ENCODE measurements at places on chromosomes 1 and 21.

DNA sequence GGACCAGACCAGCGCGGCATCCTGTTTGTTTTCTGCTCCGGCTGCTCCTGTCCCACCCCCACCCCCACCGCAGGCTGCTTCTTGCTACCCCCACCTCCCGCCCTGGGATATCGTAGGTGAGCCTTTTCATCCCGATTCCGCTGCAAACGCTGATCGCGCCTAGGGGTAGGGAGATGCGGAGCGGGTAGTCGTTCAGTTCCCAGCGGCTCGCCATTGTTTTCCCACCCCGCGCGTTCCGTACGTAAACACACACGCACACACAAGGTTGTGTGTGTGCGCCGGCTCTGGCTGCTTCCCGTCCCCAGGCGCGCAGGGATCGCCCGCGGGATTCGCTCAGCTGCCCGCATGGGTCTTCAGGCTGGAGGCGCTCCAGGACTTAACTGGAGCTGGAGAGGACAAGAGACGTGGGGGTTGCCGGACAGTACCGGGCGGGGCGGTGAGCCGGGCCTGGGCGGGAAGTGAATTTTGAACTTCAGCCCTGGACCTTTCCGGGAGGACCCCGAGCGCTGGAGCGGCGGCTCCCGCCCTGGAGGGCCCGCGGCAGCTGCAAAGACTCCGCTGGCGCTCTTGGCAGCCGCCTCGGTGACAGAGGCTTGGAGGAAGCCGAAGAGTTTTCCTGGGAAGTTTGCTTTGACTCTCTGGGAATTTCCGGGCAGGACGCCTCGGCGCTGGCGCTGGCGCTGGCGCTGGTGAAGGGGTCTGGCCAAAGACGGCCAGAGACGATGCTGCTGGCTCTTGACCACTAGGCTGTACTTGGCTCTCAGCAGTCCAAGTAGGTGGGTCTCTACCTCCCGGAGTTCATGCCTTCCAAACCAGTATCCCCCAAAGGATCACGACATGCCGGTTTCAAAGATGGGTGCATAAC lies 1.6 kb downstream of the SOX13 start:
- peak; percentile 52 for DNase-seq

DNA sequence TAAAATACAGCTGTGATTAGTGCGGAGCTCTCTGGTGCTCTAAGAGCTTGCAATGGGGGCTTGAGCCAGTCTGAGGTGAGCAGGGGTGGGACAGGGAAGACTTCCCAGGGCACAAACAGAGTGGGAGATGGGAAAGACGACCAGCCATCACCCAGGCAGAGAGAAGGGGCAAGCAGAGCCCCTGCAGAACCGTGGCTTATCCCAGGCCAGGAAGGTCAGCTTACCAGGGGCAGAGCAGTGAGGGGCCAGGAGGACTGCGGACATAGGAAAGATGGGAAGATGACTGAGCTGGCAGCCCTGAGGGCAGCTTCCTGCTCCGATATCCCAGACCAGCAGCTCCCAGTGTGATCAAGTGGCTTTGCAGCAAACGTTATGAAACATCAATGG lies 55.4 kb upstream of the IFFO2 start:
- no peak for DNase-seq

- peak; percentile 100 for DNase-seq
Observed at GRCh38 chr1:7299329-7299799, 471.7 kb upstream of the VAMP3 start.

GRCh38 chr1:23872421-23872820 lies 4.3 kb upstream of the FUCA1 start:
- DNase-seq = no peak

DNA sequence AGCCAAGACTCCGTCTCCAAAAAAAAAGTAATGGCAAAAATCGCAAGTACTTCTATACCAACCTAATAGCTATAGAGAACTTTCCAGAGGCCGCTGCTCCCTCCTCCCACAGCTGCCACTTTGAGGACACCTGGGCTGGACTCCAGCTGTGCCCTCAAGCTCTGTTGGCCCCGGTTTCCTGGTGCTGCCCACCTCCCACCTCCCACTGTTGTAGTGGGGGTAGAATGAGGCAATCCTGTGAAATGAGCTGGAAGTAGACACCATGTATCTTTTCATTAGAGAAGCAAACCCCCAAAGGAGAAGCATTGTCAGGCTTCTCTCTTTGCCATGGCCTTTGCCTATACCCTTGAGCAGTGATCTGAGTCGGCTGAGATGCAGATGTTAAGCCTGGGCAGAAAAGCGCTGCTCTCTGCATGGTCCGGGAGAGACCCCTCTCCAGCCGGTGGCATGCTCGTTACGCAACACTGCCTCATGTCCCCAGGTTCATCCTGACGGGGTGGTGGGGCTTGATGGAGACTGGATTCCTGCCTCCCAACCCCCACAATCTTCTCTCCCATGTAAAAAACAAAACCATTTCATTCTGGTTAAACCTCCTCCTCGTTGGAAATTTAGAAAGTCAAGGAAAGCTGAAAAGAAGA lies 39.7 kb downstream of the SIM2 start:
- DNase-seq = no peak

- no peak for DNase-seq
Observed at GRCh38 chr1:23816906-23817305, 8.3 kb downstream of the HMGCL start.

GRCh38 chr1:21754583-21754982 lies 28.4 kb downstream of the USP48 start:
- DNase-seq = no peak

DNA sequence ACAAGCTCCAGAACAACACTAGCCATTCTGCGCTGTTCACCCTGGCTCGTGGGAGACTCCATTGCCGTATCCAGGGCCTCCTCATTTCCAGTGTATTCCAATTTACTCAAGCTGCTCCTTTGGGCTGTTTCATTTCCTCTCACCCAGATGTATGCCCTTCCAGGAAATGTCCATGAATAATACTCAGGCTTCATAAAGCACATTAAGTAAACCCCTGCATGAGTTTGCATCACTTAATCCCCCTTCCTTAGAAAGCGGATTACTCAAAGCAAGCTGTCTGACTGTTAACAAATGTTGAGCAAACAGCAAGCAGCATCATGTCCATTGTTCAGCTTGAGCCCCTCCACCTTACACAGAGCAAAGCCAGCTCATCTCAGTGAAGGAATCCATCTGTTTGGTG lies 403.6 kb upstream of the PBX1 start:
- no peak for DNase-seq

GRCh38 chr1:1216770-1217620 lies 3.0 kb upstream of the TNFRSF4 start:
- DNase-seq = no peak

DNA sequence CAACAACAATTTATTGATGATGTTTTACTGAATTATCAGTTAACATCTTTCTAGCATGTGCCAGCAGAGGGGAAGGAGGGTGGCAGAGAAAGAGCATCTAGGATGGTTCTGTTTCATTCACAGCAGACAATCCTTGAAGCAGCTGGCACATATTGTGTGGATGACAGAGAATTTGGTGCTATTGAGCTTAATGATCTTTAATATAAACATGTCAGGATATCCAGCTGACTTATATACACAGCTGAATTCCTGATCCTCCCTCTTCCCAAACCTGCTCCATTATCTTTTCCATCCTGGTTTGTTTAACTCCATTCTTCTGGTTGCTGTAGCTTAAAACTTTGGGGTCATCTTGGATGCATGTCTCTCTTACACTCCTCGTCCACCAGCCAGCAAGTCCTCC lies 218.6 kb downstream of the CACNA1E start:
- no peak for DNase-seq

GRCh38 chr1:239856067-239856466 lies 235.6 kb upstream of the FMN2 start:
- no peak for DNase-seq

GRCh38 chr1:68141071-68142021 lies 90.9 kb upstream of the DIRAS3 start:
- peak; percentile 38 for DNase-seq

GRCh38 chr1:43890815-43891214 lies 42.8 kb upstream of the ARTN start:
- DNase-seq = peak; percentile 28

GRCh38 chr1:103156966-103157365 lies 48.6 kb upstream of the COL11A1 start:
- DNase-seq = no peak

DNA sequence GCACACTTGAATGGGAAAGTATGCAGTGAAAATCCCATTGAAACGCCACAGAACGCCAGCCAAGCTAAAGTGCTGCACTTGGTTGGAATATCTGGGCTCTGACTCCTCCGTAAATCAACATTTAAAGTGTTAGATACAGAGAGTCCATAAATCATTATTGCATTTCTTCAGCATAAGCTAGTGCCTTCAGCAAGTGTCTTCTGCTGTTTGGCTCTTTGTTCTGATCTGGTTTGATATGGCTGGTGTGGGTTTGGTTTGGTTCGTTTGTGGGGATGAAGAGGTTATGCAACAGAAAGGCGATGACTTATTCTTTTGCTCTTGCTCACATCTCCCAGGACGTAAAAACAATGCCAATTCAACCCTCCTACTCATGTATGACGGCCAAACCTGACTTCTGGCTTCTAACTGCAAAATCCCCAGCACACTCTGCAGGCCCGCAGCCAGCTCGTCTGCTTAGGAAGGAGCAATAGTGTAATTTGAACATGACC lies 121.8 kb upstream of the ERG start:
- DNase-seq = no peak

- DNase-seq = peak; percentile 86
Observed at GRCh38 chr1:213327017-213327667, 276.1 kb downstream of the RPS6KC1 start.

DNA sequence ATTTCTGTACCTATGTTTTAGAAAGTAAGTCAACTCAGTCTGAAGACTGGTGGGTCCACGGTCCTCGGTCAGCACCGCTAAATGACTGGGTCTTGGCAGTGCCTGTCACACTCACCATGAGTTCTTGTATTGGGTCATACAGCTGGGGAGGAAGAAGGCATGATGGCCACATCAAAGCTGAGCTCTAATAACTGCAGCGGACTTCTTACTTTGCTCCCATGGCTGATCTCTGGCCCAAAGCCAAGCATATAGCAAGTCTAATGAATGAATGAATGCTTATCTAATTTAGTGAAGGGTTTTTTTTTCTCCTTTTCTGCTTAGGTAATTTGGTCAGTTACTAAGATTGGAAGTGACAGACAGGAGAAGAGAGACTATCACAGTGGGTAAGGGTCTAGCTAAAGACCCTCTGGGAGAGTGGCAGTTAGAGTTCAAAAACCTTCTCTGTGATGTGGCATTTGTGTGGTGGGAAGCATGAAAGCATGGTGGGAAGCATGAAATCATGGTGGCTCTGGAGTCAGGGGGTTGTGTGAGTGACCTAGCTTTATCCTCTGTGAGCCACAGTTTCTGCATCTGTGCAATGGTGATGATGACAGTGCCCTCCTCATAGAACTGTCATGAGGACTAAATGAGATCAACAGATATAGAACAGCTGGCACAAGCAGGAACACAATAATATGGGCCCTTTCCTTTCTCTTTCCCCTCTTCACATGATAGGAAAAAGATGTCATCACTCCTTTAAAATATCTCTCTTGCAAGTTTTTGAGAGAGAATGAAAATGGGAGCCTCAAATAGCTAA lies 78.9 kb upstream of the JAK1 start:
- no peak for DNase-seq

- no peak for DNase-seq
Observed at GRCh38 chr21:42433946-42434551, 30.3 kb downstream of the UBASH3A start.

DNA sequence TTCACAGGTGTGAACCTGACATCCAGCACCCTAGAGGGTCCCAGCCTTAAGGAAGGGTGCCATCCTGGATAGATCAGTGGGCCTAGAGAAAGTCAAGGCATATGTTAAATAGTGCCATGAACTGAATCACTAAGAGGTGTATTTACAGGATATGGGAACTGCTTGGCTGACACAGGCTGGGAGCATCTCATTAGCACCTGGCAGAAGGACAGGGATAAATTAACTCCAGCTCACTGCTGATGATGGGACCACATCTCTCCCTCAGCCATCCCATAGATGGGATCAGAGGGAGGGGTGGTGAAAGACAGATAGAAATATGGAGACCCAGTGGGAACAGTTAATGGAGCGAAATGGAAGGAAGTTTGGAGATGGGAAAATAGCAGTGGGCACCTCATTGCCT lies 122.0 kb downstream of the IGSF21 start:
- DNase-seq = no peak

DNA sequence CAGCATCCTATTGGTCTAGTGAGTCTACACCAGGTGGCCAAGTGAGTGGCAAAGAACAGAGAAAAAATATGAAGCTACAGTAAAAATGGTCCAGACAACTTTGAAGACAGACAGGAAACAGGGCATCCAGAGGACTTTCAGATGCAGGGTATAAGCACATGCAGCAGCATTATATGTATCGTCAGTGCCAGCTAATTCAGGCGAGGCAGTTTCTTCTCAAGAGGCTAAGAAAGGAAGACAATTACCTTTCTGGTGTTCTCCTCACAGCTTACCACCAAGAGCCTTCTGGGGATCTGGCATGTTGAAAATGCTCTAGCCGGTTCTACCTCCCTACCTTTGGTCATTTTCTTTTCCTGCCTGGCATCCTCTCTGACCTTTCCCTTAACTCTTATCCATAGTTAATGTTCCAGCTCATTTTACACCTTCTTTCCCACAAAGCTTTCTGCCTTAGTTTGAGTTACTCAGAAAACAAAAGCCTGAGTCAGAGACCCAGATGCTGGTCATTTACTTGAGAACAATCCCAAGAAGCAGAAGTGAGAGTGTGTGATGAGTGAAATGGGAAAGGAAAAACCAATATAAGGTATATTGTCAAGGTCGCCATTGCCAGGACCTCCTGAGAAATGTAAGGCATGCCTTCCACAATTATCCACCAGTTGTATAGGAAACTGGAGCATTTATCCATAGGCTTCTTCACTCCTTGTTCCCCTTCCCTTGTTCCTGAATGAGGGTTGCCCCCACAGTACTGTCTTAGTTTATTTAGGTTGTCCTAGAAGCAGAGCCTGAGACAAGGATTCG lies 444.1 kb downstream of the PLPP3 start:
- peak; percentile 51 for DNase-seq

- DNase-seq = no peak
Observed at GRCh38 chr1:110477445-110477957, 26.6 kb downstream of the PROK1 start.

- DNase-seq = no peak
Observed at GRCh38 chr1:18989176-18989799, 32.8 kb upstream of the IFFO2 start.

DNA sequence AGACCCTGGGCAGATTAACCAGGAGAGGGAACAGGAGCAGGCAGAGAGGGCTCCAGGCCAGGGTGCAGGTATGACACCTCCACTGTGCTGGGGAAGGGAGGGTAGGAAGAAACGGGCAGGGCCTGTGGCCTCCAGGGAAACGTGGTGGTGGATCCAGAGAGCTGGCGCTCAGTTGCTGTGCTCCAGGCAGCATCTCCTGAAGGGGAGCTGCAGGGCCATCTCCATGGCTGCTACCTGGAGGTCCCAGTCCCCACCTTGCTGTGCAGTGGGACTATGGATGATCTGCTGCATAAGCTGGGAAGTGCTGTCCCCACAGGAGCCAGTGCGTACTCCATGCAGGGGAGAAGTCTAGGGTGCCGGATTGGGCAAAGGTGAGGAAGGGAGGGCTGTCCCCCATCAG lies 125.9 kb upstream of the RUNX3 start:
- DNase-seq = no peak

GRCh38 chr1:25129380-25129779 lies 102.9 kb downstream of the SYF2 start:
- DNase-seq = no peak

GRCh38 chr1:230966358-230966873 lies 12.2 kb downstream of the TTC13 start:
- no peak for DNase-seq
